ENCODE measurements at places on chromosomes 12 and 14.

DNA sequence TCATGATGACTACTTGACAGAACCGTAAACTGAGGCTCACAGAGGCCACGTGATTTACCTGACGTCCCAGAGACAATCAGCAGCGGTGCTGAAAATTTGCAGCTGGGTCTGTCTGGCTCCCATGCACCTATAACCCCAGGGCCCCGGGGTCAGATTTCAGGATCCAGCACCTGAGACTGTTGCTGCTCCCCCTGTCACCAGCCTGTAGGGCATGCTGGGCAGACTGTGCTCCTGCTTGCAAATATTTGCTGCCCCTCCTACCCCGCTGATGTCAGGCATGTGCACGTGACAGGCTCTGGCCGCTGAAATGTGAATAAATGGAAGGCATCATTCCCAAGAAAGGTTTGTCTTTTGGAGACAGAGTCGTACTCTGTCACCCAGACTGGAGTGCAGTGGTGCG lies 6.0 kb downstream of the MMAB start:
- no peak for DNase-seq

GRCh38 chr14:90546767-90547166 lies 149.9 kb downstream of the CALM1 start:
- DNase-seq = no peak

DNA sequence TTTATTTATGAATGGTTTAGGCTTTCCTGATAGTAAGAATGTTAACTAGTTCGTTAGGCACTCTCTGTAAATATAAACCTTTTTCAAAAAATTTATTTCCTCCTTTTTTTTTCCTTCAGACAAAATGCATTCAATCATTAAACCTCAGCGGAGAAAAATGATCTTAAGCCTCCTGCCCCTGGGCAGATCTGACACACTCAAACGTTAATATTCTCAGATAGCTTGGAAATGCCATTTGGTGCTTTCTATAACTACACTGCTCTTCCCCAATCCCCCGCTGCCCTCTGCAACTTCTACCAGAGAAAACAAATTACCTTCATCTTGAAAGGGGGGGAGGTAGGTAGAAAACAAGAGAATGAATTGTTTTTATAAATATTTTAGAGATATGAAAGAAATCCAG lies 521.2 kb downstream of the MED13L start:
- DNase-seq = no peak

- DNase-seq = no peak
Measured at GRCh38 chr14:65169351-65169750, 67.0 kb upstream of the MAX start.

GRCh38 chr12:109995361-109995685 lies 845 bp downstream of the GIT2 start:
- DNase-seq = no peak

All from stimulated activated CD8-positive, alpha-beta memory T cell treated with anti-CD3 and anti-CD28 coated beads, Interleukin-4, amount 100 ng/mL, for 1 hour (primary cell).